ENCODE measurements at places on chromosomes 12 and 14. TPM values are rescaled to one million over a fixed set of nuclear protein-coding genes. Genes with fewer than 3 reads are reported as not detected.

The SMIM41 gene
- not detected for total RNA-seq

The GLT1D1 gene
- not detected for total RNA-seq

The GPRC5D gene
- total RNA-seq: not detected

DNA sequence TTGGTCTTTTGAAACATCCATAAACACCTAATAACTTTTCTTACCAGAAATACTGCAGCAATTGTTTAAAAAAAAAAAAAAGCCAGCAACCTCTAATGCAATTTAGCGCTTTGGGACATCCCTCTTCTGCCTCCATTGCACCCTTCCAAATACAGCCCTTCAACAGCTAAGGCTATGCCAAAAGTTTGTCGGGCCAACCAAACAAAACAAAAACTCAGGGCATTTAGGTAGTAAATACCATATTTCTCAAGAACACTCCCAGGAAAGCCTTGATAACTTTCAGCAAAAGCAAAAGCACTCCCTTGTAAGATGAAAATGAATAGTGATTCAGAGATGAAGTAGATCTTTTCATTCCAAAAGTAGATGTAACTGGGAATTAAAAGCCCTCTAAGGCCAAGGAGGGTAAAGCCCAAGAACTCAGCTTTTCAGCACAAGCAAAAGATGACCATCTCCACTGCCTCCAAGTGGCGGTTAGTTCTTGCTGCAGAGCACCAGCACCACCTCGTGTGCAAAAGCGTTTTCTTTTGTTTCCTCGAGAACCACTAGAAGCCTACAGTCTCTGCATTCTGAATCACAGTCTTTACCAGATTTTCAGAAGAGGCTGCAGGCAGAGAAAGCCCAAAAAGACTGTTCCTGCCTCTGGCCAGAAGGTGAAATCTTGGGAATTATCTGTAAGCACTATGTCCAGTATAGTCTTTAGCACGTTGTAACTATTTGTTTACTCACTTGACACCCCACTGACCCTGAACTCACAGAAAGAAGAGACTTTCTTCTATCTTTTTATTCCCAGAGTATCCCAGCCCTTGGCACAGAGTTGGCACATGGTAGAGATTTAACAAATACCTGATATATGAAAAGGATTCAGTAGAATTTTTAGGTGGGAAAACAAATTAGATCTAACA, 53.1 kb downstream of the SIX6 start:
- peak; percentile 19 for DNase-seq

DNA sequence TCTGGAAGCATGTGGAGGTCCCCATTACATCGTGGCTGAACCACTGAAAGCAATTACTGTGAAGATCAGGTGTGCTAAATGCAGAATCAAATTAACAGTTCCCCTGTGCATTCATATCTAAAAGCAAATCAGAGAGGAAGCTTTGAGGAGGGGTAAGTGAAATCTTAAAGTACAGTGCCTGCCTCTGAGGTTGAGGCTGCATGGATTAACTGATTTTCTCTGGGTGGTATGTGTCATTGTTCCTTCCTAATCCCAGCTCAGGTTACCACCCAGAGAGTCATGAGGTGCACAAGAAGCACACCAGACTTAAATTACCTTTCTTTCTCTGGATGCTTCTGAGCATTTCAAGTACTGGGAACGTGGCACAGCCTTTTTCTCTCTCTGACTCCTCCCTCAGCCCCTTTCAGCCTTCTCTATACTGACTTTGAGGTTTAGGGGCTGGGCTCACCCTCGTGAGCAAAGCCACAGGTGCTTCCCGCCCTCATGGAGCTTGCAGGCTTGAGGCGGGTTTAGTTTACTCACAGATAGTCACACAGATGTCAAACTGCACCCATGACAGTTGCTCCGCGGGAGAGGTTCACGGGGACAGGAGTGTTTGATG, 237.6 kb upstream of the CRY1 start:
- DNase-seq: no peak

GRCh38 chr12:117486840-117487659, 125.6 kb upstream of the NOS1 start:
- DNase-seq: no peak

DNA sequence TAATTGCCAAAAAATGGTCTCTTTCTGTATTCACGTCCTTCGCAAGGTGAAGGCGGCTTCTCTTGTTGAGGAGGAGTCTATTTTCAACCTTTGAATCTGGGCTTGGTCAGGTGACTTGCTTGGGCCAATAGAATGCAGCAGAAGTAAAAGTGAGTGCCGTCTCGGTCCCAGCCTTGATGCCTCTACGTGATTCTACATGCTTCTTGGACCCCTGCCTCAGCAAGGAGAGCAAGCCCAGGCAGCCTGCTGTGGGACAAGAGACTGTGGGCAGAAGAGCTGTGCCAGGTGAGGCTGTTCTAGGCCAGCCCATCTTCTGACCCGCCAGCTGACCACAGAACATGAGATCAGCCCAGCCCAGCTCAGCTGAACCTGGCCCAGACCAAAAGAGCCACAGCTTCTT, 39.1 kb upstream of the CCDC63 start:
- DNase-seq: peak; percentile 57

GRCh38 chr14:60590991-60591414, 58.3 kb downstream of the SIX1 start:
- no peak for DNase-seq

GRCh38 chr14:57848786-57849185, 17.1 kb downstream of the SLC35F4 start:
- no peak for DNase-seq

- no peak for DNase-seq
Measured at GRCh38 chr12:121513464-121514183, 67.2 kb downstream of the KDM2B start.

- DNase-seq: peak; percentile 88
Measured at GRCh38 chr14:78143489-78144145, 26.6 kb upstream of the NRXN3 start.

DNA sequence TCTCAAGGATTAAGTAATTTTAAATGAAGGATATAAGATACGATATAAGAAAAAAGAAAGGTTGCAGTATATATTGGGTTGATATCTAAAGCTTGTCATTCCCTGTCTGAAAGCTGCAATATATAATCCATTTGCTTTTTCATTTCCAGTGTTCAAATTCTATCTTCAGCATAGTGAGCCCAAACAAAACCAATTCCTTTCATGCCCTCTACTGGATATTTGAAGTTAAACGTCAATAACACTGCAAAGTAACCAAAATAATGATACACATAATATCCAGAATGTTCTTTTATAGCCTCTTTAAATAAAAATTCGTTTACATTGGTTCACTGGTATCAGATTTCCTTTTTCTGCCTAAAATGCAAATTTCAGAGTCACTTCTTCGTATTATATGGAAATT, 64.5 kb upstream of the DAAM1 start:
- DNase-seq: no peak

GRCh38 chr12:98769068-98769467, 124.0 kb downstream of the APAF1 start:
- no peak for DNase-seq

All from foreskin keratinocyte (primary cell).